Activated T-cell treated with anti-CD3 and anti-CD28 coated beads, Interleukin-2, amount 50 U/mL, for 1 hour (primary cell): ENCODE measurements at places on chromosomes 7 and 10.

DNA sequence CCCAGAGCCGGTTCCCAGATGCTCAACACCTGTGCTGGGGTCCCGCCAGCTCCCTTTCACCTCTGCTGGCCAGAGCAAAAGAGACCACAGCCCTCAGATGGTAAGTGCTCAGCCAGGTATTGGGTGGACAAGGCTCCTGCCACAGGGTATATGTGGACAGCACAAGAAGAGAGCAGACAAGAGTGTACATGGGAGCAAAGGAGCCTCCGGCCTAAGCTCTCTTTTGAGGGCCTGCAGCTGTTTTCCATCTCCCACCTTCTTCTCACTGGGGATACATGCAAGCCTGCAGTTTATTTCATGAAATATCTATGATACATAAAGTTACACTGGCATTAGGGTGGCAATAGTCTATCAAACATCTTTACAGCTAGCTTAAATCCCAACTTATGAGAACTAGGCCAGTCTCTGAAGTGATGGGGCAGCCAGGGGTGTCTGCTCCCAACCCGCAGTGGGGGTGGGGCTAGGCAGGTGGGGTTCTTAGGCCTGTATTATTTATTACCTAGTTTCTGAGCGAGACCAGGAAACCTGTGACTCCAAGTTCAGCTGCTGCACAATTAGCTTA, 50.4 kb upstream of the DDC start:
- no peak for DNase-seq

- DNase-seq: no peak
Observed at GRCh38 chr7:47684728-47685127, 102.8 kb upstream of the TNS3 start.

- DNase-seq: no peak
Observed at GRCh38 chr10:125392154-125392553, 231.8 kb upstream of the CTBP2 start.

GRCh38 chr7:43590862-43591557, 8.1 kb downstream of the STK17A start:
- no peak for DNase-seq

GRCh38 chr10:79610601-79611191, at the start of gene SFTPA1:
Gene SFTPA1 (plus strand): TSS chr10:79610939. CDS start chr10:79611826, 887 bp downstream.
- no peak for DNase-seq

- no peak for DNase-seq
Observed at GRCh38 chr10:34262985-34263384, 552.1 kb downstream of the PARD3 start.

DNA sequence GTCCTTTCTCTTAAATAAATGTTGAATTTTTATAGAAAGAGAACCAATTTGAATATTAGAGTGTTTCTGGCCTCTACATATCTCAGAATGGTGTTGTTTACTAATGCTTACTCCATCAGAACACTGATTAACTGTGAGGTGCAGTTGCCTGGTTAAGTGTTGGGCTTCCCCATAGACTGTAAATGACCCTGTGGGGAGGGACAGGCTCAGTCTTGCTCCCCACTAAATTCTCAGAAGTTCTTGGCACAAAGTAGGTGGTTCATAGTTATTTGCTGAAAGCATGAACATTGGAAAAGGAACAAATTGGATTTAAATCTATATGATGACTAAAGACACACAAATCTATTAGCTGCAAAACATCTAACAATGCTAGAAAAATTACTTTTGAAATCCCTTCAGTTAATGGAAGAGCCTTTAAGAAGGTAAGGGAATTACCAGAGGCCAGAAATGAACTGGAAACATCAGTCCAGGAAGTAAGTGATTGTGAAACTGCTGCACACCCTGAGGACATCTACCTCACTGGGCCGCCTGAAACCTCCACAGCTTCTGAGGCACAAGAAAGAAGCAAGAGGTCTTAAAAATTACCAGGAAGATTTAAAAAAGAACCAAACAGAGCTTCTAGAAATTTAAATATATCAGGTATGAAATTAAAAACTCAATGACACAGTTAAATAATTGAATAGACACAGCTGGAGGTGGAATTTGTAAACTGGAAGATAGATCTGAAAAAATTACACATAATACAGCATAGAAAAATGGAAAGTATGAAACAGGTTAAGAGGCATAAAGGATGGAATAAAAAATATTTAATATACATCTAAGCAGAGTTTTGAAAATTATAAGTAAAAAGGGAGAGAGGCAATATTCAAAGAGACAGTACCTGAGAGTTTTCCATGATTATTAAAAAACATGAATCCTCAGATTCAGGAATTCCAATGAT, 17.8 kb upstream of the COMTD1 start:
- no peak for DNase-seq

DNA sequence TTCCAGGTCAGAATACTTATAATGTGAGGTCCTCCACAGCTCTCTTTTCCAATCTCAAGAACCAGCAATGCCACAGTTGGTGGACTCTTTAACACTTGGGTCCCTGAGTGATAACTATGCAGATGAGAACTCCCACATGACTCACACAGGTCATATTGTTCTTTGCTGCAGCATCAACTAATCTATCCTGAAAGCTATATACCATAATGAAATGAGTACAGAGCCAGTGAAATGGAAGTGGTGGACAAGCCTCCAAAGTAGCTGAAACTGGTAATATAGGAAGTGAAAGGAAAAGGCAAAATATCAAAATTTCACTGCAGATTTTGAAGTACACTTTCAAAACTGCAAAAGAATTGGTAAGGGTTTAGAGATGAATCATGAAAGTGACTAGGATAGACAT, 45.6 kb downstream of the SORCS1 start:
- no peak for DNase-seq

DNA sequence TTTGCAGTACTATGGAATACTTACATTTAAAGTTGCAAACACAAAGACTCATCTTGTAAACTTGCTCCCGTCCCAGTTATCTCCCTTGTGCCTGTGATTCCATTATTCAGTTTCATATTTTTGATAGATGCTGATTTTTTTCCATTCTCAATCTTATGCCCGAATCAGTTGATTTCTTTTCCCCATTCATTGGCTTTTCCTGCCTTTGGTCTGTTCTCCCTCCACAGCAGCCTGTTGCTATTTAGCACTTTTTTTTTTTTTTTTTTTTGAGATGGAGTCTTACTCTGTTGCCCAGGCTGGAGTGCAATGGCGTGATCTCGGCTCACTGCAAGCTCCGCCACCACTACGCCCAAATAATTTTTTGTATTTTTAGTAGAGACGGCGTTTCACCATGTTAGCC, 78.0 kb downstream of the ABCC2 start:
- no peak for DNase-seq

DNA sequence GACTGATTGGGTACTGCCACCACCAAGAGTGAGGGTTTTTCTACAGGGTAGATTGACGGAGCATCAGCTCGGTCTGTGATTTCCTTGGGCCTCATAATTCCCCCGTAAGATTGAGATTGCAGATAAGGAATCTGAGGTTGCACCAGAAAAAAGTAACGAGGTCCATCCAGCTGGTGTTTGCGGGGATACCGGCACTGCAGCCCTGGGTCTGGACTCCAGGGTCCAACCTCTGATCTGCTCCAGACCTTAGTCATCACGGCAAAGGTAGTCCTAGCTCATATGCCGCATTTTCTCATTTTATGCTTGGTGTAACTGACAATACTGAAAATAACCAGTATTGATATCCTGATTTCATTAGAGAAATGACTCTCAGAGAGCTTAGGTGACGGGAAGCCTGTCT, 3.9 kb downstream of the CARD11 start:
- DNase-seq: no peak

GRCh38 chr10:78687626-78688025, 381.1 kb upstream of the ZMIZ1 start:
- no peak for DNase-seq

- DNase-seq: no peak
Observed at GRCh38 chr10:43376828-43377423, 5.5 kb downstream of the FXYD4 start.

- no peak for DNase-seq
Observed at GRCh38 chr10:61805091-61805490, 96.4 kb upstream of the ARID5B start.
